ENCODE measurements at places on chromosomes 4 and X. TPM values are rescaled to one million over a fixed set of nuclear protein-coding genes. Genes with fewer than 3 reads are reported as not detected.

CYLC1 gene
- total RNA-seq = not detected

MAGEA4 gene
- total RNA-seq = not detected

NCBP2L gene
- total RNA-seq = not detected

MAGEC1 gene
- not detected for total RNA-seq

MFAP3L gene
- total RNA-seq = 3.6 TPM

PRR32 gene
- total RNA-seq = 0.30 TPM

RIBC1 gene
- total RNA-seq = 0.38 TPM

SOD3 gene
- 62.4 TPM for total RNA-seq

PRSS12 gene
- not detected for total RNA-seq

NEUROG2 gene
- not detected for total RNA-seq

HSPA4L gene
- total RNA-seq = 4.8 TPM

MAP3K15 gene
- not detected for total RNA-seq

MAML3 gene
- total RNA-seq = 2.4 TPM

NMU gene
- total RNA-seq = not detected

PPBP gene
- total RNA-seq = 0.32 TPM

FAM114A1 gene
- total RNA-seq = 20.3 TPM

DOK7 gene
- 33.7 TPM for total RNA-seq

DDX60 gene
- 4.4 TPM for total RNA-seq

DDX53 gene
- total RNA-seq = not detected

POU4F2 gene
- total RNA-seq = not detected

PPP4R3C gene
- total RNA-seq = not detected

RBMXL3 gene
- not detected for total RNA-seq
